ENCODE measurements at places on chromosomes 7 and 10.

DNA sequence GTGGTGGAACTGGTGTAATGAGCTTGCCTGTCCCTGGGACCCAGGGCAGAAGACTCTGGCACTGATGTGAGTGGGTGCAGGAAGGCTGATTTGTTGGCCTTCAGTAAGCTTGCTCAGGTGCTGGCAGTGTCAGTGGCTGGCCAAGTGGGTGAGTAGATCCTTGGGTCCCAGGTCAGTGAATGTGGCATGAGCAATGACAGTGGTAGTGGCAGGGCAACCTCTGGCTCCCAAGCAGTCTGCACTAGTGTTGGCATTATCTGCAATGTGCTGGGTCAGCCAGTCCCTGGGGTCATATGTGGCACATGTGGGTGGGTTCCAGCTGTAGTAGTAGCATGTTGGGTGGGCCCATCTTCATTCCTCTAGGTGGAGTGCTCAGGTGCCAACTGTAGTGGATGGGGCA is 640.9 kb upstream of the GRM3 start:
- no peak for DNase-seq

GRCh38 chr10:90642136-90642535 is 215.7 kb downstream of the HTR7 start:
- DNase-seq, result no peak

DNA sequence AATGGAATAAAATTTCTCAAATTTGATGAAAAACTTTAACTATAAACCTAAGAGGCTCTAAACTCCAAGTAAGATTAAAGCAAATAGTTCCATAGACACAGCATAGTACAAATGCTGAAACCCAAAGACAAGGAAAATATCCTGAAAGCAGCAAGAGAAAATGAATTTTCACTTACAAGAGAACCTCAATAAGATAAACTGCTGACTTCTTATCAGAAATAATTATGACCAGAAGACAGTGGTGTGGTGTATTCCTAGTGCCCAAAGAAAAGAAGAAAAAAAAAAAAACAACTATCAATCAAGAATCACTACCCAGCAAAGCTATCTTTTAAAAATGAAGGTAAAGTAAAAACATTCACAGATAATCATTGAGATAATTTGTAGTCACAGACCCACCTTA is 106.3 kb downstream of the DYNC1I1 start:
- DNase-seq, result no peak

DNA sequence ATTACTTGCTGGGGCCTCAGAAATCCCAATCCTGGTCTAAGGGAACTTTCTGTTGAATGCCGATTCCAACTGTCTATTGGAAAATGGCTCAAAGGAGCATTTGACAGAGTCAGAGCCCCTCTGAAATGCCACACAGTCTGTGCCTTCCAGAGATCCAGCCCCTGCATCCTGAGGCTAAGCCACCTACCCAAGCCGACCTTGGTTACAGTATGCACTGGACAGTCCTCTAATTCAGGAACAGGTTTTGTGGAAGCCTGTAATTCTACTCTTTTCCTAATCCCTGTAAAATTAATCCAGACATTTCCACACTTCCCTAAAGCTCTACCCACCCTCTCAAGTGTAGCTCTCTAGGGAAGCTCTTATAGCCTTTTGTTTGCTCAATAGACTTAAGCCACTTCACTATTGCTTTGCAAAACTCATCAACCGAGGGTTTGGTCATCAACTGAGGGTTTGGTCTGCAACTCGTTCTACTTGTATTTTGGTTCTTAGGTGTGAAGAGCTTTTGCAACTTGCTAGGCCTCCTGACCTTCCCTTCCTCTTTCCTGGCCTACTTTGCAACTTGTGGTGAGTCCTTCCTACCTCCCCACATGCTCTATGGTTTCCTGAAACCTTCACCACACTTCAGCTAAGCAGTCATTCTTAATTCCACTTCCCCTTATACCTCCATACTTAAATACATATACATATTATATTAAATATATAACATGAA is 364.8 kb downstream of the SFMBT2 start:
- no peak for DNase-seq

DNA sequence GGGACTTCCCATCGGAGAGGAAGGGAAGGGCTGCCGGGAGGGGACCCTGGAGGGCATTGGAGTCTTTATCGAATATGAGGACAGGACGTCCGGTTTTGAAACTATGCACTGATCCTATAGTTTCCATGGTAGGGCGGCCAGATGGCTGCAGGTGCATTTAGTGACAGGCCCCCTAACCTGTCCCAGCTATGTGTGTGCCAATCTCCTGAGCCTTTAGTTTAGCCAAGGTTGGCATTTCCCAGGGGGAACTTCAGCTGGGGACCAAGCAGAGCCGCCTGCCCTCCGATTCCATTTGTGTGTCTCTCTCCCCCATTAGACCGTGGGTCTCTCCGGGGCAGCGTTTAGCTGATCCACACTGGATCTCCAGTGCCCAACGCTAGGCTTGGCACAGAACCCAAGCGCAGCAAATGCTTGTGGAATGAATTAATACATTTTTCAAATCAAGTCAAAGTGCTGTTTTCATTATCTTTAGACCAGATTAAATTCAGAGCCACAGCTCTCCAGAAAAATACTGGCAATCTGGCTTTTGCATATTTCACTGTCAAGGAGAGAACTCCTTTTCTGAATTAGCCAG is 19.9 kb downstream of the TMEM270 start:
- DNase-seq, result no peak

Measured in T-helper 2 cell (primary cell).